ENCODE measurements at places on chromosomes 1 and 21. TPM values are rescaled to one million over a fixed set of nuclear protein-coding genes. Genes with fewer than 3 reads are reported as not detected.

Gene WDR64
- polyA plus RNA-seq: 0.23 TPM

Gene CDC7
- 7.3 TPM for polyA plus RNA-seq

Gene CACNA1S
- polyA plus RNA-seq: 35.1 TPM

Gene ZNF672
- polyA plus RNA-seq: 17.0 TPM

Gene ANGPTL3
- not detected for polyA plus RNA-seq

All from muscle of back (tissue), 13 donors.